ENCODE measurements at places on chromosomes 7 and 10.

- DNase-seq = no peak
Measured at GRCh38 chr10:74063256-74063655, 65.3 kb downstream of the VCL start.

GRCh38 chr7:861222-861621 lies 15.1 kb upstream of the GET4 start:
- DNase-seq = no peak

DNA sequence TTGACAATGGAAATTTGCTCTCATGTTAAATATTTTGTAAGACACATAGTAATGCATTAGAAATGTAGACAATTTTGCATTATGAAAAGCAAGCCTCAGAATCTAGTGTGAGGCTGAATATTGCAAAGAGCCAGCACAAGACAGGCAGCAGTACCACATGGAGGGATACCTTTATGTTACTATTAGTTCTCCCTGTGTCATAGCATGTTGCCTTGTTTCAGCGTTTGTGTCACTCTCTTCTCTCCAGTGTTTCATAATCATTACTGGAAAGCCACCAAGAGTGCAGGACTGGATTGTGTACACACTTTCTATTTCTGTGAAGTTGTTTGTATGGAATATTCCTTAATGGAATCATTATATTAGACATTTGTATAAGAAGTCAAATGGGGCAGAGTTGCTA lies 8.5 kb downstream of the AHR start:
- no peak for DNase-seq

DNA sequence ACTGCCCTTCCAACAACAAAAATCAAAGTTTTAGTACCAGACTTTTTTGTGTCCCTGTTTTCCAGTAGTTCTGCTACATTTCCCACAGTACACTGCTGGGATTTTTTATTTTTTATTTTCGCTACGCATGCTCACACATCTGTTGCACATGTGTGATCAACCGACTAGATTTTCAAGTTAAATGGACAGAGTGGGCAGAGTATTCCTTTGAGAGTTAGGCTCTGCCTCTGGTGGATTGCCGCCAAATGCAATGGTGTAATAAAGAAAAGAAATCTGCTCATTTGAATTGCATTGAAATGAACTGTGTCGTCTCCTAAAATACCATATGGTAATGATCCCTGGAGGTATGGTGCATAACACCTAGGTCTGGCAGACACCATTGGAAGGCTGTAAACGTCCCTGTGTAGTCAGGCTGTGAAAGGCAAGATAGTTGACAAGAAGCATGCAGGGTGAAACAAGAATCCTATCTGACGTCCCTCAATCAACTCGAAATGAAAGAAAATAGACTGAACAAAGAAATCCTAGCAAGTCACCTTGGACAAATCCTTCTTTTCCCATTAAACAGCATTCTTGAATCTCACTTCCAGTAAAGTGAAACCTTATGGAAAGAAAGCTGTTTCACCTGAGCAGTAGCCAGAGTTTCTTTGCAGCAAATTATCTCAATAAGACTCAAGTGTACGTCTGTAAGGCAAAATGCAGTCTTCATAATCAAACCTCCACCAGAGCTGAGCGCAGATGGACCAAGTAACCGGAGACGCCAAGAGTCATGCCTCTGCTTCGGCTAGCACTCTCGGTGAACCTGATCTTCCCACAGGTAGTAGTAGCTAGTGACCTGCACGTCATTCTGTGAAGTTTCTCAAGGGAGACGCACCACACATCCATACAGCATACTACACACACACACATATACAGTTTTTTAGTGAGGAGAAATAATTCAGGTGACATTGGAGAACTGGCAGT lies 357.3 kb downstream of the CRPPA start:
- no peak for DNase-seq

- no peak for DNase-seq
Measured at GRCh38 chr10:13915710-13916109, 328.9 kb downstream of the PRPF18 start.

All from NCI-H1092 treated with DMSO at 0.1 percent for 48 hours (cell line).